B cell (primary cell): ENCODE measurements at places on chromosomes 11 and 22.

- DNase-seq: peak; percentile 54
Observed at GRCh38 chr22:19121631-19122142, 525 bp downstream of the DGCR2 start.

DNA sequence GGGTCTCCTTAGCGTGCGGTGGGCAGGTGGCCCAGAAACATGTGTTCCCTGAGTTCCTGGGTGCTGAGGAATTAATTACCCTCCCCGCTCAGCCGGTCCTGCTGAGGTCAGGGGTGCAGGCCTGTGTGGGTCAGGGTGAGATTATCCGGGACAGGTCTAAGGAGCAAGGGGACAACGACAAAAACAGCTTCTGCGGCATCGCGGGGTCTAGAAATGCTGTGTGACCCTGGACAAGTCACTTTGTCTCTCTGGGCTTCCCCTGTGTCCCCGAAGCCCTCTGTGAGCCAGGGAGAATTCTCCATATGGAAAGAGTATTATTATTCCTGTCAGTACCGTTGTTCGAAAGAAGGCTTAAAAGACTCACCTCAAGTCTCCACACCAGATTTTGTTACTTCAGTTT, 186.1 kb downstream of the MN1 start:
- no peak for DNase-seq

GRCh38 chr11:32829157-32829679, 509 bp upstream of the PRRG4 start:
- DNase-seq: no peak

- DNase-seq: peak; percentile 75
Observed at GRCh38 chr22:37186228-37186996, 1.6 kb downstream of the C1QTNF6 start.

GRCh38 chr22:46806794-46807193, 44.3 kb downstream of the TBC1D22A start:
- DNase-seq: no peak

DNA sequence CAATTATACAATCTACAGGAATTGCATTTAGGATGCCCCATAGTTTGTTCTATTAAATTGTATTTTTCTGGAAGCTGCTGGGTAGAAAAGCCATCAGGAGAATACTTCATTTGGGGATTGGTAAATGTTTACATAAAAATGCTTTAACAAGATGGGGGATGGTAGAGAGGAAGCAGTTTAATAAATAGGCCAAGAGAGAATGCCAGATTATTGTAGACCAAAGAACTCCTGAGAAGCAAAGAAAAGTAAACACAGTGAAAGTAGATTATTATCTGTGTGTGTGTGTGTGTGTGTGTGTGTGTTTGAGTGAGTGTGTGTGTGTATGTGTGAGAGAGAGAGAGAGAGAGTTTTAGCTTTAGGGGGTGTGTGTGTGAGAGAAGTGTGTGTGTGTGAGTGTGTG, 820.4 kb upstream of the CCDC90B start:
- DNase-seq: no peak

GRCh38 chr22:32204040-32204855, 625 bp downstream of the RFPL2 start:
- no peak for DNase-seq

DNA sequence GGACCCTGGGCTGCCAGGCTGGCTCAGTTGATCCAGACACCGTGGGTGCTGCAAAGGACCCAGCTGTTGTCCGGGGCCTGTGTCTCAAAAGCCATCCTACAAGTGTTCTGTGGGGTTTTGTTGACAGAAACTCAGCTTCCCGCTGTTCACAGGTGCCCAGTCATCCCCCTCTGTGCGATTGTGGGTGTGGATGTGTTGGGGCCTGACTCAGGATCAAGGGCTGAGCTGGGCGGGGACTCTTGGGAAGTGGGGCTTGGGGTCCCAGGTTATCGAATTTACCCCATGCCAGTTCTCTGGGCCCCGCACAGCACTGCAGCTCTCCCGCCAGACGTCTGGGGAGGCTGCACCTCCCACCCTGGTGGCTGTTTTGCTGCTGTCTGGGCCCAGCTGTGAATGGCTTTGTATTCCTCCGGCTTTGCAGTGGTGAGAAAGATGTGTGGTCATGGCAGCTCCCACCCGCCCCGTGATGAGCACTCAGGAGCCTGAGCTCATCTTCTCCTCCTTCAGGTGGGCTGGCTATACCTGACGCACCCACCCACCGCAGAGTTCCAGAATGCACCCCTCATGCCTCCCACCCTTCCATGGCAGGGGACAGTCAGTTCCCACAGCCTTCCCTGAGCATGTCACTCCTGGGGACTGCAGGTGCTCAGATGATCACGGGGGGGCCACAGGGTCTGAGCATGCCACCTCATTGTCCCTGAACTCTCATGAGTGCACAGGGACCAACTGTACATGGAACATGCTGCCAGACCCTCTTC, 3.6 kb upstream of the AP2A2 start:
- no peak for DNase-seq

- DNase-seq: no peak
Observed at GRCh38 chr11:113618360-113618759, 87.7 kb downstream of the TMPRSS5 start.

GRCh38 chr22:20131859-20132685, 468 bp downstream of the ZDHHC8 start:
- DNase-seq: peak; percentile 42

DNA sequence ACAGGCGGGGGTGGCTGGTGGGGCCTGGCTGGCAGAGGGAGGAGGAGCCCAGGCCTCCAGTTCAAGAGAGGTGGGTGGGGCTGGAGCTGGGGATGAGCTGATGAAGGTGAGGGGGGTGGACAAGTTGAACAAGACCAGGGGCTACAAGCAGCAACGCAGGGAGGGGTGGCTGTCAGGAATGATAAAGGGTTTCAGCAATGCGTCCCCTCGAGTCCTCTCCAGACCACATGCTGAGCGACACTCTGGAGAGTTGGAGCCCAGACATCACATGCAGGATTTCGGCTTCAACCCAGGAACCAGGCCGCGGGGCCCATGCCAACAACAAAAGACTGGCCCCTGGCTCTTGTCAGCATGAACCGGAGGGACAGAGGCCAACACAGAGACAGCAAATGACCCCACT, 480.3 kb downstream of the BRD1 start:
- DNase-seq: no peak

DNA sequence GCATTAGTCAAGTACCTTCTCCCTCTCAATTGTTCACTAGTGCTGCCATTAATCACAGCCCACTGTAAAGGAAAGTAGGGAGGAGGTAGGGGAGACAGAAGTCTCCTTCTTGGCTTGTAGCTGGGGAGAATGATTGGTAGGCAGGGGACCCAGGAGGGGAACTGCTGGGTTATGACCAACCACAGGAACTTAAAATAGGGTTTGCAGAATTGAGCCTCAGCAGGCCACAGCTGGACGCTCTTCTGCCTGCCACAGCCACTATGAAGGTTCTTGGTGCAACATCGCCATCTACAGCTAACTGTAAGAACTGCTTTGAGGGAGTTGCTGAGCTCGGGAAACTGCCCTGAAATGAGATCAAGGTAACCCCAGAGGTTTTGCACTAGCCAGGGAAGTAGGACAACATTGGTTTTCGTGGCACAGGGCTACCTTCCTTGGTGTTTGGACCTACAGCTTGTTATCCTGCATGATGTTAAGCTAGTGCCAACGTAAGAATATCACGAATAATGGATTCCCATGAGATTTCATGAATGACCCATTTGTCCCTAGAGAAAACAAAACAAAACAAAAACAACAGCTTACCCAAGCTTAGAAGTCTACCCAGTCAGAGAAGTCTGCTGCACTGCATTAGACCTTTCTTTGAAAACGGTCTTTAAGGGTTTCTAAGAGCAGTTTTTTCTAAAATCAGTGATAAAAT, 787.1 kb upstream of the API5 start:
- DNase-seq: peak; percentile 4

DNA sequence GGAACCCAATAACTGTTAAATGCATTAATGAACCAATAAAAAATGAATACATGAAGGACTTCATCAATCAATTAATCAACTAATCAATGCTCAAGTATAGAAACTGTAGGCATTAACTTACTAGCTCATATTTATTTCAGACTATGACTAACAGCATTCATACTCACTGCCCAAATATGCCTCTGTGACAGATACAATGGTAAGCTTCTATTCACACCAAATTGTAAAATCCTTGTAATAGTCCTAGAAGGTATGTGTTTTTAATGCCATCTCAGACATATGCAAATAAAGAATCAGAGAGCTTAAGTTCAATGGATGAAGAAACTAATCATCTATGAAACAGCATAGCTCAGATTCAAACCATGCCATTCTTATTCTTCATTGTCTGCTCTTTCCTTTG, 1253.6 kb upstream of the TENM4 start:
- no peak for DNase-seq

DNA sequence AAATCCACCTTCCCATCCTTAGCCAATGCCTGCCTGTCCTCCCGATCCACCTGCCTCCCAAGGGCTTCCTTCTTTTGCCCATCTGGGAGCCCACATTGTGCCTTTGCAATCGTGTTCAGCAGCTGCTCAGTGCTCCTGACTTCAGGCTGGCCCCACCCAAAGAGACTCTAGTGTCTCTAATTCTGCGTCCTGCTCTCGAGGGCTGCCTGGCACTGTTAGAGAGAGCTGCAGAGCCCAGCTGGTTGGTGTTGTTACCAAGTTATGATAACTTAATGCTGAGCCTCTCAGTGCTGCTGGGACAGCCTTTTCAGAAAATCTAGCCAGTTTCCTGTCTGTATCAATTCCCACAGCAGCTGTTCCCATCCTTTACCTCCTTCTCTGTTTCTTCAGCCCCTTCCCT, 69.1 kb downstream of the MICAL2 start:
- DNase-seq: no peak

DNA sequence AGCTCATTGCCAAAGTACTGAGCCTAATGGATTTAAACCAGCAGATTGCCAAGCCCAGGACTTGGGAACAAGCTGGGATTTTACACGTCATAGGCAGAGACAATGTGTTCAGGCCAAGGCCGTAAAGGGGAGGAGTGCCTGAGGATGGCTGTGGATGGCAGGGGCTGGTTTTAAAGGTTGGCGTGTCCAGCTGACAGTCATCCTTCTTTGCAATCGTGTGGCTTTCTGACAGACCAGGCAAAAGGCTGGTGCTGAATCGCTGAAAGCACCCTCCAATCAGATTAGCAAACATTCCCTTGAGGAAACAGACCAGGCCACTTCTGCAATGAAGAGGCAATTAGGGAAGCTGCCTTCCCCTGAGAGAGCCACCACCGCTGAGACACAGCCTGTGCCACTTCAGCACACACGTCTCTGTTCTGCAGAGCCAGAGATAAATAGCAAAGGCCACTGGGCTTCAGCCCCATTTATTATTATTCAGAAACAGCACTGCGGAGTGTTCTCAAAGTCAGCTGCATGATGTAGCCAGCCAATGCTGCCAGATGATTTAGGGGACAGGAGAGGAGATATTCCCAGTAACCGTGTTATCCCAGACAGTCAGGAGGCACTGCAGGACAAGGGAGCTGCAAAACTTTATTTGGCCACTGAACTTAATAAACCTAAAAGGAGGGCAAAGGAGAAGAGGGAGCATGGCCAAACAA, 54.2 kb upstream of the CSNK2A3 start:
- DNase-seq: no peak

DNA sequence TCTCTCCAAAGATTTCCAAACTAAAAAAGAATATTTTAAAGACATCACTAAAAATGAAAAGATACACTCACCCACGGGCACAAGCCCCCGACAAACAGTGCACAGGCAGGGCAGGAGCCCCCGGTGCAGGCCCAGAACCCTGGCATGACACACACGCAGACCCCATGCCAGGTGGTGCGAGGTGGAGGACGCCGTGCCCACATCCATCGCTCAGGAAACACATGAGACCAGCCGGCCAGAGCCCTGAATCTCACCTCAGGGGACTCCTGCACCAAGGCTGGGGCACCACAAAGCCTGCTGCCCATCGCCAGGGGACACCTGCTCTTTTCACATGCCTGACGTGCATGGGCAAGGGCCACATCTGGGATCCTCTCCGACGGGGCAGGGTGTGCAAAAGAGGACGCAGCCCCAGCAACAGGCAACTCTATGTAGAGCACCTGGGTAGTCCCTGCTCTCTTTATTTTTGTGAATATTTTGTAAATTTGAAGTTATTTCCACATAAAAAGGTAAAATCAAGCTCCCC, 13.4 kb downstream of the BRD1 start:
- no peak for DNase-seq

- DNase-seq: no peak
Observed at GRCh38 chr11:115626414-115626813, 122.2 kb upstream of the CADM1 start.

DNA sequence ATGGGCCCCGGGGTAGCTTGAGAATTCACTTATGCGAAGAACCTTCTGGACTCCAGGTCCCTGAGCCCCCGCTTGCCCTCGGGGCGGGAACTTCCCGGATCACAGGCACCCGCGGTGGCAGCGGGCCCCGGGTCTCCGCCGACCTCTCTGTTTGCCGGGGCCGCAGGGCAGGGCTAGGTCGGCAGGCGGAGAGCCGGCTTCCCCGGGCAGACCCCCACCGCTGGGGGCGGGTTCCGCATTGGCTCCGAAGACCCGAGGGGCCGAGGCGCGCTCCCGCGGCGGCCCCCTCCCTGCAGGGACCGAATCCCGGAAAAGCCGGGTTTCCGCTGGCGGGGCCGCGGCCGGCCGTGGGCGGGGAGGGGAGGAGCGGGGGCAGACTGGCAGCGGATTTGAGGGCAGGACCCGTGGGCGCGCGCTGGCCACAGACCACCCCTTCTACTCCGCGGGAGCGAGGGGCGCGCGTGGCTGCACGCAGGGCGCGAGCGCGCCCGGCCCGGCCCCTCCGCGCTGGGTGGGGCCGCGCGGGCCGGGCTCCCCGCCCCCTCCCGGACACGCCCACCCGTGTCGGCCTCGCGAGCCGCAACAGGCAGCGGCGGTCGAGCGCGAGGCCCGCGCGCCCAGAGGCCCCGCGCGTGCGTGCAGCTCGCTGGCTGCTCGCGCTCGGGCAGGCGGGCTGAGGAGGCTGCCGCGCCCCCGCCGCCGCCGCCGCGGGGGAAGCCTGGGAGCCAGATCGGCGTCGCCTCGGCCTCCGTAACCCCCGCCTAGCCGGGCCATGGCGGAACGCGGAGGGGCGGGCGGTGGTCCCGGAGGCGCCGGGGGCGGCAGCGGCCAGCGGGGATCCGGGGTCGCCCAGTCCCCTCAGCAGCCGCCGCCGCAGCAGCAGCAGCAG, at the start of gene PACS1:
TSS of gene PACS1 (plus strand) at position 558 of the 889 bp plus-strand sequence. CDS start at position 773, 215 bp downstream.
- DNase-seq: peak; percentile 90

- no peak for DNase-seq
Observed at GRCh38 chr11:11620173-11620920, 1.5 kb downstream of the GALNT18 start.

GRCh38 chr22:47231759-47232158, 469.3 kb downstream of the TBC1D22A start:
- DNase-seq: no peak

DNA sequence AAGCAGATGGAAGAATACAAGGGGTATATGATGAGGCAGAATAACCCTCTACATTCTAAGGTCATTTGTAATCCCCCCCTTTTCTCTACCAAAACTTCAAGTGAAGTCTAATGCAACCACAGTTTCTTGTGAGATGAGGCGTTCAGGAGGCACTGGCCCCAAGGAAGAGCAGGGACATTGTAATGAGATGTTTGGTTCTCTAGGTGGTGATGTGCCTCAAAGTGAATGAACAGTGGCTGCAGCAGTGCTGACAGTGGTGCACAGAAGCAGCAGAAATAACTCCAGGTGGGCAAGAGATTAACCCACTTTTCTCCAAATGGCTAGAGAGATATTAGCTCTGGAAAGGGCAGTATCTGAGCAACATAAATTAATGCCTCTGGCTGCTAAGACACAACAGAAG, 33.8 kb downstream of the PDGFD start:
- no peak for DNase-seq
